ENCODE measurements at places on chromosomes 2 and 18. TPM values are rescaled to one million over a fixed set of nuclear protein-coding genes. Genes with fewer than 3 reads are reported as not detected.

- H3K4me1 ChIP-seq = no peaks in the 10 kb centered on the region
- peaks cover 3% of the 10 kb centered on the region for H3K36me3 ChIP-seq
- no peak for DNase-seq
- no peak overlapping the region for H3K27ac ChIP-seq
These were observed 107.5 kb downstream of the DTNA start for GRCh38 chr18:34817636-34818035.

DNA sequence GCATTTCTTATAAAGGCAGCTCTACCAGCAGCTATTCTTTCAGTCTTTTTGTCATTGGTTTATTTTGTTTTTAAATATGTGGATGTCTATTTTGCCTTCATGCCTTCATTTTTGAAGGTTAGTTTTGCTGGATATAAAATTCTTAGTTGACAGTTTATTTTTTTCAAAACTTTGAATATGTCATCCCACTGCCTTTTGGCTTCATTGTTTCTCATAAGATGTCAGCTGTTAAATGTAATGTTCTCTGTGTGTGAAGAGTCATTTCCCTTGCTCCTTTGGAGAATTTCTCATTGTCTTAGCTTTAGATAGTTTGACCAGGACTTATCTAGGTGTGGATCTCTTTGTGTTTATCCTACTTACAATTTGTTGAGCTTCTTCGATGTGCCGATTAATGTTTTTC lies 213.5 kb downstream of the KIAA1328 start:
- no peak overlapping the region for H3K27ac ChIP-seq
- H3K4me3 ChIP-seq = no peak overlapping the region
- no peaks in the 10 kb centered on the region for H3K4me1 ChIP-seq
- H3K36me3 ChIP-seq = no peaks in the 10 kb centered on the region
- H3K27me3 ChIP-seq = no peaks in the 10 kb centered on the region
- DNase-seq = no peak

DNA sequence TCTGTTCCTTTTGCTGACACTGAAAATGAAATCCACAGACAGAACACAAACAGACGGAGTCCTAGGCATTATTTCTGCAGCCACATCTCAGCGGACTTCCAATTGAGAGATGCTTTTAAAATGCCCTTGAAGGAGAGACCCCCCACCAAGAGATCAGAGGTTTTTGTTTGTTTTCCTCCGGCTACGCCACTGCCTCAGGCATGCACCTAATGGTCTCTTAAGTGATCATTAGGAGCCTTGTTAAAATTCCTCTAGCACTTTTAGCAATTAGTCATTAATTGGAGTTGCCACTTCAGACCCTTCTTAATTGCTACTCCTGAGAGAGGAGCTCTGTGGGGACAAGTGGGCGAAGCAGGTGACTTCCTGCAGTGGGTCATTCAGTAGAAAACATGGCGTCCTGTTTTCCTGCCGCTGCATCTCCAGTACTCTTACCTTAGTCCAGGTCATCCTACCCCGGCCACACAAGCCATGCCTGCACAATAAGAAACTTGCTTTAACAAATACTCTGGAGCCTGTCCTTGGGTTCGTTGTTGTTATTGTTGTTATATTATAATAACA lies 257.7 kb upstream of the CHAC2 start:
- H3K4me3 ChIP-seq = no peak overlapping the region
- no peak overlapping the region for H3K27ac ChIP-seq
- no peaks in the 10 kb centered on the region for H3K4me1 ChIP-seq
- H3K27me3 ChIP-seq = no peaks in the 10 kb centered on the region

DNA sequence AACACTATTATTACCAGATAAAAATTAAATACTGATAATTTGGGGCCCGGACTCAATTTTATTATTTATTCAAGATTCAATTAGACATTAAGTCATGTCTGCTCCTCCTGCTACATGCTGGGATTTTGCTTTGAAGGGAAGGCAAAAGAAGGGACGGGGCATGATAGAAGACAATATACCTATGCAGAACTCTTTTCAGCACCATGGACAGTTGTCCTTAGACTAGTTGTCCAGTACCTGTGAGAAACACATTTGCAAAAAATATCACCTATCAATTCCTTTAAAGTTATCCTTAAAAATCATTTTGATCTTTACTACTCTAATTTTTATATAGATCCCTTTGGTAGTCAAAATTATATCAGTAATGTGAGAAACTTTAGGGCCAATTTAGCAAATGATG lies 100.2 kb upstream of the SULT1C3 start:
- H3K27ac ChIP-seq = no peak overlapping the region
- no peak for DNase-seq
- no peaks in the 10 kb centered on the region for H3K36me3 ChIP-seq
- H3K4me3 ChIP-seq = no peak overlapping the region

GRCh38 chr18:61892683-61893308 lies at the start of gene RNF152:
TSS of gene RNF152 (minus strand) at chr18:61893007. CDS start at chr18:61816463, 76,544 bp downstream.
- peaks cover 6% of the 10 kb centered on the region for H3K27me3 ChIP-seq
- peaks cover 8% of the 10 kb centered on the region for H3K4me1 ChIP-seq
- H3K27ac ChIP-seq = peak within 1 kb of the TSS; percentile 82
- peak; percentile 63 for DNase-seq
- peak within 1 kb of the TSS; percentile 73 for H3K4me3 ChIP-seq

DNA sequence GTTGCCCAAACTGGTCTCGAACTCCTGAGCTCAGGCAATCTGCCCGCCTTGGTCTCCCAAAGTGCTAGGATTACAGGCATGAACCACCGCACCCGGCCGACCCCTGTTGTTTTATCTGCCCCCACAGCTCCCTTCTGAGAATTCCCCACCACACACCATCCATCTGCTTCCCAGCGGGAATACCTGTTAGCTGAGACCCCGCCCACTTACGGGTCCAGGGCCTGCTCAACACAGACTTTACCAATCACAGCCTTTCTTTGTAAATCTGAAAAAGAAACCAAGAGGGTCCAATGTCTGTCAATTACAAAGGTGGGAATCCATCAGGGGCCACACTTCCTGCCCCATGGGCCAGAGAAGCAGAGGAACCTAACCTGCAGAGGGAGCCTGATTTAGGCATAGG lies 14.2 kb upstream of the CABLES1 start:
- no peaks in the 10 kb centered on the region for H3K4me1 ChIP-seq
- H3K36me3 ChIP-seq = no peaks in the 10 kb centered on the region
- H3K27ac ChIP-seq = no peak overlapping the region
- H3K27me3 ChIP-seq = no peaks in the 10 kb centered on the region
- no peak overlapping the region for H3K4me3 ChIP-seq

DNA sequence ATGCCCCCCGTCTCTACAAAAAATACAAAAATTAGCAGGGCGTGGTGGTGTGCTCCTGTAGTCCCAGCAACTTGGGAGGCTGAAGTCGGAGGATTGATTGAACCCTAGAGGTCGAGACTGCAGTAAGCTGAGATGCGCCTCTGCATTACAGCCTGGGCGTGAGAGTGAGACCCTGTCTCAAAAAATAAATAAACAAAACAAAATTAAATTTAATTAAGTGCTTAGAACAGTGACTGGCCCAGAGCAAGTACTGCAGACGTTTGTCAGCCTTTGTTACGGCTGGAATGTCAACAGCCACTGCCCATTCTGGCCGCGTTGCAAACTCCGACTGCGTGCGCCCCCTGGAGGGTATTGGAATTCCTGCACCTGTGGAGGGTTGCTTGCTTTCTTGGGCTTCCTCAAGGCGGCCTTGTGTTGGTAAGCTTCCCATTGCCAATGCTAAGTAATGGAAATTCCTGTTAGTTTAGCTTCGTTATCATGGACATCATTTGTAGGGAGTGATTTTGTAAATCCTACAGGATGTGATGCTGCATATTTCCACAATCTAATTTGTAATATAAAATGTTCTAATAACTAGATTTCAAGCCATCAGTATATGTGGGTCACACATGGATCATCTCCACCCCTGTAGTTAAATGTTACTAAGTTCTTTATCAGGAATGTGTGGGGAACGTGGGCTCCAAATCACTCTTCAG lies 15.9 kb upstream of the ATP6V1B1 start:
- no peak overlapping the region for H3K4me3 ChIP-seq
- H3K36me3 ChIP-seq = no peaks in the 10 kb centered on the region
- DNase-seq = peak; percentile 88
- no peaks in the 10 kb centered on the region for H3K4me1 ChIP-seq

DNA sequence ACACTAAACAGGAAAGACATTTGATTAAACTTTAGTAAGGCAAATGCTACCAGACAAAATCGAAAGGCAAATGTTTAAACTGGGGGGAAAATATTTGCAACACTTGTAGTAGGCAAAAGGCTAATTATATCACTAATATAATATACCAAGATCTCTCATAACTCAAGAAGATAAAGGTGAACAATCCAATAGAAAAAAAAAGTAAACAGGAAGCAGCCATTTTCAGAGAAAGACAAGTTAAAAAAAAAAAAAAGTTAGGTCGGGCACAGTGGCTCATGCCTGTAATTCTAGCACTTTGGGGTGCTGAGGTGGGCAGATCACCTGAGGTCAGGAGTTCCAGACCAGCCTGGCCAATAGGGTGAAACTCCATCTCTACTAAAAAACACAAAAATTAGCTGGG lies 4.4 kb upstream of the ACTG2 start:
- H3K4me1 ChIP-seq = no peaks in the 10 kb centered on the region
- H3K27me3 ChIP-seq = no peaks in the 10 kb centered on the region
- no peaks in the 10 kb centered on the region for H3K36me3 ChIP-seq

DNA sequence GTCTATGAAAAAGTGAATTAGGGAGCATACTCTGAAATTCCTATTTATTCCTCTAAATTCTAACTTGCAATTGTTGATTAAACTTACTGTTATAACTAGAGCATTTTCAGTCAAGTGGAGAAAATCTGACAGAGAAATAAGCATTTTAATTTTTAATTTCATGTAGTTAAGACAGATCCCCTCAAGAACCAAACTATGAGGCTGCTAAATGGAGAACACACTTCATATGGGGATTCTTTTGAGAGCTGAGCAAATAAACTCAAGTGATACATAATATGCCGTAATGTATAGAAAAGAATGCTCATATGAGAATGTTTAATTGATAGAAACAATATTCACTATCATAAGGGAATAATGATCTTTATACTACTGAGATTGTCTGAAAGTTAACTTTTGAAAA lies 340.8 kb downstream of the ERBB4 start:
- DNase-seq = no peak
- no peaks in the 10 kb centered on the region for H3K36me3 ChIP-seq
- no peak overlapping the region for H3K27ac ChIP-seq
- H3K4me1 ChIP-seq = no peaks in the 10 kb centered on the region
- H3K4me3 ChIP-seq = no peak overlapping the region

- no peaks in the 10 kb centered on the region for H3K36me3 ChIP-seq
- no peak overlapping the region for H3K4me3 ChIP-seq
- H3K27me3 ChIP-seq = no peaks in the 10 kb centered on the region
- no peak overlapping the region for H3K27ac ChIP-seq
These were observed 146.0 kb upstream of the SOX11 start for GRCh38 chr2:5546181-5546580.

DNA sequence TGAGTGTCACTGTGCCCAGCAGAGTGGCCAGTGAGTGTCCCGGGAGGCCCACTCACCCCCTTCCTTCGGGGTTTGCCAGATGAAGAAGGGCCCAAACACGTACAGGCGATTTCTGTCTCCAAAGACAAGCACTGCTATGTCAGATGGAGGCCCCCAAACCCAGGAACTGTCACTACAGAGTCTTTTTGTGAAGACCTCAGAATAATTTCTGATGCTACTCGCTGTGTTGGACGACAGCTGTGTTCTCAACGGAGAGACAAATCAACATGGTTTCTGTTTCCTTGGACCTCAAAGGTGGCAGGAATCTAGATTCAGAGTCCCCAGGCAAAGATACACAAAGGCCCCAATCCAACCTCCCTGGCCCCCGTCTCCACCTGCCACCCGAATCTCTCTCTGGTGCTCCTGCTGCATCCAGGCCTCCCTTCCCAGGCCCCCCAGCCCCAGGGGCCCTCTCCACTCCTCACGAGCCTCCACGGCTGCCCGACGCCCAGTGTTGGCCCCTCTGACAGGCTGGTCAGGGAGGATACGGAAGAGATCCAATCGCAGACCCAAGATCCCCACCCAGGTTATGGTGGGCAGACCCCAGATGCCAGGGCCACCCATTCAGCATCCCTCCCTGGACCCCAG lies 2.4 kb upstream of the GPR17 start:
- H3K27ac ChIP-seq = no peak overlapping the region
- peaks cover 7% of the 10 kb centered on the region for H3K4me1 ChIP-seq
- no peaks in the 10 kb centered on the region for H3K36me3 ChIP-seq
- DNase-seq = no peak
- H3K4me3 ChIP-seq = no peak overlapping the region

DNA sequence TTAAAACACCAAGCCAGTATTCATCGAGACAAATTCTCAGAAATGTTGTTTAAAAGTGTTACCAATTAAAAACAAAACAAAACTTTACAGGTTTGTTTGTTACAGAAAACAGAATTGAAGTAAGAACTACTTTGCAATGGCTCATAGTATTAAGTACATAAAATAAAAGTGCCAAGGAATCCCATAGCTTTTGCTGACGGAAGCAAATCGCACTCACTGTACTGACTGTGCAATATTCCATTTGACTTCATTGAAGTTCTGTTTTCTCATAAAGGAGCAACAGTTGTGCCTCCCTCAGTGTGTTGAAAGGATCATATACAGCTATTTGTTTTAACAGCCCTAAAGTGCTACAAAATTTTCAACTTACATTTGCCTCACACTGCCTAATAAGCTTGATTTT lies 507.8 kb downstream of the SPAG16 start:
- H3K4me3 ChIP-seq = no peak overlapping the region
- no peak overlapping the region for H3K27ac ChIP-seq
- H3K27me3 ChIP-seq = no peaks in the 10 kb centered on the region
- no peaks in the 10 kb centered on the region for H3K4me1 ChIP-seq
- no peaks in the 10 kb centered on the region for H3K36me3 ChIP-seq

- no peaks in the 10 kb centered on the region for H3K27me3 ChIP-seq
- H3K36me3 ChIP-seq = no peaks in the 10 kb centered on the region
- DNase-seq = no peak
- H3K4me3 ChIP-seq = no peak overlapping the region
These were observed 19.6 kb upstream of the SULT1C3 start for GRCh38 chr2:108220191-108220590.

DNA sequence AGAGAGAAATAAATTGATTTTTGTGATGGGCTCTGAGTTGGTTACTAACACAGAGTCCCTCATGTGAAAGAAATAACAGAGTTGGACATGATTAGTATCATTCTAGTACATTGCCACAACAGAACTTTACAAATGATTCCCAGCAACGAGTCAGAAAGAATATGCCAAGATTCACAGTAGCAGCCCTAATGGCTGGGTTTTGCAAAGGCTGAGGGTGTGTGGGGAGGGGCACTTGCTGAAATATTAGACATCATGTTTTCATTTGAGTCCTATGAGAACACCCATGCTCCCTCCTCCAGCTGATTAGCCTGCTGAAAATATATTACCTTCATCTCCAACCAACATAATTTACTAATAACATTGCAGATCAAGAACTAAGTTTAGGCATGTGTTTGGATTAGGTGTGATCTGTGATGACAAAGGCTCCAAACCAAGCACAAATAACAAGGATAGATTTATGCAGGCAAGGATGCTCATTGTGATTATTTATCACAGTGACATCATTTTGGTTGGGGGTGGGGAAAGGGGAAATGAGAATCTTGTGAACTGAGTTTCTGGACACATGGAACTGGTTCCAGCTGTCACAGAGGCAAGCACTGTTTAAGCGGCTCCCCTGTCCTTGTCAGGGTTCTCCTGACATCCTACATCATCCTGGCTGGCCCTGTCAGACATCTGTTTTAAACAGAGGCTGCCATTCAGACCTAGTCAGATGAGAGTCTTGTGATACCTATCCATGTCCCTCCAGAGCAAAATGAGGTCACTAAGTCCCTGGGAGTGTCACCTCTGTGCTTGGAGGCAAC lies 205.8 kb upstream of the NCKAP5 start:
- H3K27ac ChIP-seq = no peak overlapping the region
- H3K4me1 ChIP-seq = peaks cover 9% of the 10 kb centered on the region
- no peaks in the 10 kb centered on the region for H3K27me3 ChIP-seq
- H3K4me3 ChIP-seq = no peak overlapping the region
- DNase-seq = no peak

Gene APCDD1
- 27.6 TPM for total RNA-seq

Gene FOXI3
- not detected for total RNA-seq

Gene HIBCH
- total RNA-seq = 23.3 TPM

Gene CYTIP
- total RNA-seq = 34.7 TPM

Gene CFAP53
- total RNA-seq = not detected
